ENCODE measurements at places on chromosomes 1 and 21.

DNA sequence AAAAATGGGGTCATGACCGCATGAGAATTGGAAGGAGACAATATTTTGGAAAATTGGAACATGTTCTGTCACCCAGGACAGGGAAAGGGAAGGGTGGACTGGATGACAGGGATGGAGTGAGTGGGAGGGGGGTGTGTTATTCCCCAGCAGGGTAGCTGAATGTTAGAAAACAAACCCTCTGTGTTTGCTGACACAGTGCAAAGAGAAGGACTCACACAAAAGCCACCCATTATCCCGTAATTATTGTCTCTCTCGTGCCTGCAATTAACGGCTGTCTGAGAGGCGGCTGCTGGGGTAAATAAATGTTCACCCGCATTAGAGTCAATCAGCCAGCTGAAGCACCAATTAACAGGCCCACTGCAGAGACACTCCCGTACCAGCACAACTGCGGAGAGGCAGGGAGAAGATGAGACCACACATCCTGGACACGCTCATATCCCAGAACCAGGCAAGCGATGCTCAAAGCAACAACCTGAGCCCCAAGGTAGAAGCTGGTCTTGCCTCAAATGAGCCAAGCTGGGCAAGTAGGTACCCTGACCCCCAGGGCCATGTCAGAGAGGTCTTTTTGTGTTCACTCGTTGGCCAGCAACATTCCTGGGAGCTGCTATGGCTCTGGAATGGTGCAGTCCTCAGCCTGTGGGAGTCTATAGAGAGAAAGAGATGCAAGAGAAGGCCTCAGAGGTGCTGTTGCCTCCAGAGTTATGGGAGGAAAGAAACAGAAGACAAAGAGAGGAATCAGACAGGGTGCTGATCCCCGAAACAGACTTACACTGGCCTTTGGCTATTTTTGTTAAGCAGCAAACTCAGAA lies 19.4 kb downstream of the PLEKHA6 start:
- DNase-seq: no peak

- no peak for DNase-seq
Observed at GRCh38 chr21:39756285-39756684, 11.3 kb downstream of the IGSF5 start.

DNA sequence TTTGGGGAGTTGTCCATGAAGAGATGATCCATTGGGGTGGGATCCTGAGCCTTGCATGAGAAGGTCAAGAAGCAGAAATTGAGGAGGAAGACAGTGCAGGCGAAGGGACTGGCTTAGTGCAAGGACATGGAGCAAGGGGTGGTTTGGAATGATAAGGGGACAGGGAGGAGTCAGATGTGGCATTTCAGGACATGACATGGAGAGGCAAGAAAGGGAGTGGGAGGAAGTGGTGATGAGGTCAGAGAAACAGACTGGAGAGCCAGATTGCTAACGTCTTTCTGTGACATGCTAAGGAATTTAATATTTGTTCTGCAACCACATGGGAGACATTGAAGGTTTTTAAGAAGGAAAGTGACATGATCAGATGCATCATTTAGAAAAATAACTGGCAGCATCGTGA lies 346.8 kb upstream of the FMN2 start:
- no peak for DNase-seq

DNA sequence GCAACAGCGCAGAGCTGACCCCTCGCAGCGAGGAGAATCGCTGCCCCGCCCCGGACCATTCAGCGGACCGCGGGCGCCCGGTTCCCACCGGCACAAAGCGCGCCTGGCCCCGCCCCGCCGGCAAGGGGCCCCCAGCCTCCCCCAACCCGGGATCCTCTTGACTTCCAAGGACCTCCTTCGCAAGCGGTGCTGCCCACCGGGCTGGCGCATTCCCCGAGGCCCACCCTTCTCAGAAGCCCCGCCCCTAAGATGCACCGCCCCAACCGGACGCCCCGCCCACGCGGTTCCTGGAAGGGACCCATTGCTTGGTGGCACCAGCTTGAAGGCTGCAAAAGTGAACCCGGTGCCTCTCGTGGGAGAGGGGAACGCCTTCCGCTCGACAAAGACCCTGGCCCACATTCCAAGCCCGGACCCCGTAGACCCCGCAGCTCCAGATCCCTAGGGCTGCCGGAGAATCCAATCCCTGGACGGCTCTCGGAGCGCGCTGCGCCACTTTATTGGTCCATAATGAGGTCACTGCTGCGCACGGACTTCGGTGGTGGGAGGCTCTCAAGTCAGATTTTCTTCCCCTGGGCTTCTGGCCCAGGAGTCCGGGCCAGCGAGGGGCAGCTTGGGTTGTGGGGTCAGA lies 2.0 kb downstream of the HES3 start:
- no peak for DNase-seq

DNA sequence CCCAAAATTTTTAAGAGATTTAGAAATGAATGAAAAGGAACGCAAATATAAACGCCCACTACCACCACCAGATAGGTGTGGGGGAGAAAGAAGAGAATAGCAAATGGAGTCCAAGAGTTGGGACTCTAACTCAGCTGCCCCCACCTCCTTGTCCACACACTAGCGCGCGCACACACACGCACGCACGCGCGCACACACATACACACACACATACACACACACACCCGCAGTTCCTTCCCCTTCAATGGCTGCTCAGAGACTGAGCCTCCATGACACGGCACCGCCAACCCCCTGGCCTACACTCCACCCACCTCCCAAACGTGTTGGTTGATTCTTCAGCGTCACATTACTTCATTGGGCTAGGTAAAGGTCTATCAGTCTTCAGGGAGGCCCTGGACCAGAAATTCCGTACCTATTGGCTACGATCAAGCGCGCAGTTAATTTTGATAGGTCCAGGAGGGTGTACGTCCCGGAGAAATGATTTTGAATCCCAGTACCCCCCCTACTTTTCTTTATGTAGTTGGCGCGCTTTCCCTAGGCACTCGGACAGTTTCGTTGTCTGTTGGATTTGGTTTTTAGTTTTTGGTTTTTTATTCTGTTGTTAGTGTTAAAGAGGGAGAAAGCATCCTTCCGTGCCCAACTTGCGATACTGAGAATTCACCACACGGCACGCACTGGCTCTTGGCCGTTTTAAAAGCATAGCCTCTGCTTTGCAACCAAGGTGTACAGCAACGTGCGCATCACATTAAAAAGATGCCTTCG lies at the start of gene ANP32E:
ANP32E (minus strand) TSS at position 261 of the 762 bp plus-strand sequence. CDS start 326 bp downstream, outside the sequence.
- DNase-seq: peak; percentile 100

GRCh38 chr1:9890224-9890731 lies 19.8 kb downstream of the CTNNBIP1 start:
- DNase-seq: no peak

GRCh38 chr1:67941746-67942145 lies 108.5 kb upstream of the GNG12 start:
- no peak for DNase-seq

DNA sequence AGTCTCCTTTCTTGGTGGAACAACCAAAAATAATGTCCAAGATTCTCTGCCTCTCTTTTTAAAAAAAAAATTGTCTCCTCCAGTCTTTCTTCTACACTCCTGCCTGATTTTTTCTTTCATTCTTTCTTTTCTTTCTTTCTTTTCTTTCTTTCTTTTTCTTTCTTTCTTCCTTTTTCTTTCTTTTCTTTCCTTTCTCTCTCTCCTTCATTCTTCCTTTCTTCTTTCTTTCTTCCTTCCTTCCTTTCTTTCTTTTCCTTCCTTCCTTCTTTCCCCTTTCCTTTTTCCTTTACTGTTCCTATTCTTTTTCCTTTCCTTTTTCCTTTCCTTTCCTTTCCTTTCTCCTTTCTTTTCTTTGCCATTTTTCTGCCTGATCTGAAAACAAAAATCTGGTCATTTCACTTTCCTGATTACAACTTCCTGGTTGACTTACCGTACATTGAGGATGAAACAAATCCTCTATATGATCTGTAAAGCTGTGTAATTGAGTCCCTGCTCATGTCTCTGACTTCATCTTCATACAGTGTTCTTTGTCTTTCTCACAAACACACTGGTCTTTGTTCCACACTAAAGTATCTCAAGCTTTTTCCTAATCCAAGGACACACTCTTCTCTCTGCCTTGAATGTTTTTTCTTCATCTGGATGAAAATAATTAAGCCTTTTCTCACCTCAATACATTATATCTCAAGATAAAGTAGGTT lies 6.1 kb upstream of the KRTAP23-1 start:
- DNase-seq: no peak

- DNase-seq: no peak
Observed at GRCh38 chr21:26952374-26953066, 14.4 kb downstream of the ADAMTS5 start.

DNA sequence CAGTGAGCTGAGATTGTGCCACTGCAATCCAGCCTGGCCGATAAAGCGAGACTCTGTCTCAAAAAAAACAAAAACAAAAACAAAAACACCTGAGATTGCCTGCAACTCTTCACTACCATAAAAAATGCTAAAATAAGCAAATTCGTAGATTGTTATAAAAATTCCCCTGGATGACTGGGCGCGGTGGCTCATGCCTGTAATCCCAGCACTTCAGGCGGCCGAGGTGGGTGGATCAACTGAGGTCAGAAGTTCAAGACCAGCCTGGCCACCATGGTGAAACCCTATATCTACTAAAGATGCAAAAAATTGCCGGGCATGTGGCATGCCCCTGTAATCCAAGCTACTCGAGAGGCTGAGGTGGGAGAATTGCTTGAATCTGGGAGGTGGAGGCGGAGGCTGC lies 10.7 kb downstream of the MED18 start:
- DNase-seq: no peak

DNA sequence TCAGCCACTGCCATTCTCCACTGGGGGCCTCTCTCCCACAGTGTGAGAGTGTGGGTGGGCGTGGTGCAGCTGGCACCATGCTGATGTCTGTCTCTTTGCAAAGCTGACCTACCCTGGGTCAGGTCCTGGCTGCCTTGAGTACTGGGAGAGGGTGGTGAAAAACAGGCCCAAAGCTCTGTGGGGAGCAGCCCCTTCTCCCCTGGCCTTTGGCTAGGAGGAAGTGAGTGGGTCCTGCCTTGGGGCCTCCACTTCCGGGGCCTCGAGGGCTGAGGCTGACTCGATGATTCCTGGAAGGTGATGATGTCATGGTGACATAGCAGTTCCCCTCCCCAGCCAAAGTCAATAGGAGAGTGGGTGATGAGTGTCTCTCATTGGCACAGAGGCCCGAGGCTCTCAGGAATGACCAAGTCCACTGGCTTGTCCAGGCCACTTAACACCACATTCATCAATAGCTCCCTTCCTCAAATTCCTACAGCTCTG lies 53.0 kb downstream of the IER5 start:
- DNase-seq: no peak

GRCh38 chr1:190168116-190168892 lies 309.4 kb downstream of the BRINP3 start:
- no peak for DNase-seq

DNA sequence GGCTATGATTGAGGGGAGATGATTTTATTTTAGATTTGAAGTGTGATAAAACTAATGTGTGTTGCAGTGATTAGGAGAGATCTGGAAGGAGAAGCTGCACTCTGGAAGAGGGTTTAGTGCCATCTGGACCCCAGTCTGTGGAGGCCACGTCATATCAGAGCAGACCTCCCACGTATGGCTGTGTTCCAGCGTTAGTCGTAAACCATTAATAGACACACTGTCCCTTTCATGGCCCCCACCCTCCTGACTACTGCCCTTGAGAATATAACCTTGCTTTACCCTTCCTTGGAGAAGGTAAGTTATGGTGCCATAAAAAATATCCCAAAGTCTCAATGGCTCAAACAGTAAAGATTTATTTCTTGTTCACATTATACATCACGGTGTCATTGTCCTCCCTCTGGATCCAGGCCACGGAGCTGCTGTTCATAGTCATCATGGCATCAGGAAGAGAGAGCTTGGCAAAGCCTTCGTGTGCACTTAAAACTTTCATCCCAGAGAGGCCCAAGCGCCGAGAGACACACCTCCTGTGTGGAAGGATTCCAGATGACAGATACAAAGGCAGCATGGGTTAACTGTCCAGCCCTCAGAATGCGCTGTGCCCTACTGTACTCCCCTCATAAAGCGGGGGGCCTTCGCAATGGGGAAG lies 33.2 kb downstream of the RHOU start:
- DNase-seq: no peak

DNA sequence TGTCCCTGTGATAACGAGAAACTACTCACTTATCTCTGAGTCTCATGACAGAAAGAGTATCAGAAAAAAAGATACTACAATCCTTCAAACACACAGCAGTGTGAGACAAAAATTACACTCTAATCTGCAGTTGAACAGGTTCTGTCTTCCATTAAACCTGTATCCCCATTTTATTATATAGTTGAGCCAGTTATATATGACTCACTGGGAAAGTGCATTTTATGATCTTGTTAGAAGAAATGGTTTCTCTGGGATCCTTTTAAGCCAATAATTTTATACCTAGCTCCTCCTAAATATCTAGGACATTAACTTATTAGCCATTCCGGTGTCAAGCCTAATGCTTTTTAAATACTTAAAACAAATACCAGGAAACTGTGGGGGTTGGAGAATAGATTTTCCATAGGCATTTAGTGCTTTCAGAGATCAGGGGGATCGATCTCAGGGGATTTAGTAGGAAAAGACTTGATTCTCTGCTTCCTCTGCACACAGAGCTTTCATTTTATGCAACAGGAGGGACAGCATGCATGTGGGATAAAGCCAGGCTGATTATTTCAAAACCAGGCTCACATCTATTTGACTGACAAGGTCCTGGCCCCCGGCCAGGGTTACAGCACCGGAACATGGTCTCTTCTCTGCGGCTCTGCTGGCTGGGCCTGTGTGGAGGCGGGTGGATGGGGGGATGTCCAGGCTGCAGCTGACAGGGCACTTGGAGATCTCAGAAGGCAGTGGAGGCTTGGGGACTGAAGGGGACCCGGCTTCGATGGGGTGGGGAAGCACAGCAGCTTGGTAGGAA lies 310.6 kb downstream of the DISC1 start:
- no peak for DNase-seq

- DNase-seq: no peak
Observed at GRCh38 chr1:109523706-109524105, 14.2 kb upstream of the AMIGO1 start.

DNA sequence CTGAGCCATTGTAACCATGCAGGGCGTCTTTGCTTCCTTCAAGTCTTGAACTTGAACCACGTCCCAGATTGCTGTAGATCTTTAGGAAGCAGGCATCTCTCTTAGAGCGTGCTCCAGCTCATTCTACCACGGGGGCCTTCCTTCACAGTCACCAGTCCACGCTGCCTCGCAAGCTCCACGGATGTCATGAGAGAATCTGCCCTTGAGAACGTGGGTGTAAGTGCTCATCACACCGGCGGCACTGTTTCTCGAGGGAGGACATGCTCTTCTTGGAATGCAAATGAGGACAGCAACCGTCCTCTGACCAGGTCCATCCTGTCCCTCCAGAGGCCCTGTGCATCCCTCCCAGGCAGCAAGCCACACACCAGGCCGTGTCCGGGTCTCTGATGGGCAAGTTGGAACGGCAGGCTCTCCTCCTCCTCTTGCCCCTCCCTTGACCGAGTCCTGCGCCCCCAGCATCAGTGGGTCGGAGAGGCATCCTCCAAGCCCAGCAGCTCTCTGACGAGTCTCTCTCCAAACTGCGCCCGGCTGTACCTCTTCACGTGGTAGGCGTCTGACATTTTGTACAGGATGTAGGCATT lies 103.1 kb downstream of the PGBD5 start:
- DNase-seq: no peak

- no peak for DNase-seq
Observed at GRCh38 chr1:178101266-178101630, 7.3 kb downstream of the RASAL2 start.
